GM23248 (cell line): ENCODE measurements at places on chromosomes 5 and 9.

DNA sequence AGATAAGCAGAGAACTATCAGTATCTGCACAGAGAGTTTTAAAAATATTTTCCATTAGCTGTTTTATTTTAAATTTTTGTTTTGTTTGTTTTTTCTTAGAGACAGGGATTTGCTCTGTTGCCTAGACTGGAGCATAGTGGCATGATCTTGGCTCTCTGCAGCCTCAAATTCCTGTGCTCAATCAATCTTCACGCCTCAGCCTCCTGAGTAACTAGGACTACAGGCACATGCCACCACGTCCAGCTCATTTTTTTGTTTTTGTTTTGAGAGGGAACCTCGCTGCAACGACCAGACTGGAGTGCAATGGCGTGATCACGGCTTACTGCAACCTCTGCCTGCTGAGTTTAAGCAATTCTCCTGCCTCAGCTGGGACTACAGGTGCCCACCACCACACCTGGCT is 138.2 kb upstream of the LPAR1 start:
- DNase-seq, result no peak

DNA sequence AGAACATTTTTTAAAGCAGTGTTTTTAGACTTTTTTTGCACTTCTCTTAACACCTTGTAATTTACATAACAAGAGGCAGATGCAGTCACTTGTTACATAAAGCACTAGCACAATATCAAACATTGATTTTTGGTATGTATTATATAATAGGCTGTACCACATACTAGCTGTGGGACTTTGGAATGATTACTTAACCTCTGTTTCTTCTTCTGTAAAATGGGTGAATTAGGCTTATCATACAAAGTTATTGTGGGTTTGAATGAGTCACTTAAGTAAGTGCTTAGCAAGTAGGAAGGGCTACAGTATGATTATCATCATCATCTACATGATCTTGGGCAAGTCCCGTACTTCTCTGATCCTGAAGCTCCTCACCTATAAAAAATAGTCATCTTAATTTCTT is 2.1 kb downstream of the FAM81B start:
- DNase-seq, result no peak

- DNase-seq, result no peak
These were observed 124.9 kb downstream of the SPOCK1 start for GRCh38 chr5:137374110-137374714.

DNA sequence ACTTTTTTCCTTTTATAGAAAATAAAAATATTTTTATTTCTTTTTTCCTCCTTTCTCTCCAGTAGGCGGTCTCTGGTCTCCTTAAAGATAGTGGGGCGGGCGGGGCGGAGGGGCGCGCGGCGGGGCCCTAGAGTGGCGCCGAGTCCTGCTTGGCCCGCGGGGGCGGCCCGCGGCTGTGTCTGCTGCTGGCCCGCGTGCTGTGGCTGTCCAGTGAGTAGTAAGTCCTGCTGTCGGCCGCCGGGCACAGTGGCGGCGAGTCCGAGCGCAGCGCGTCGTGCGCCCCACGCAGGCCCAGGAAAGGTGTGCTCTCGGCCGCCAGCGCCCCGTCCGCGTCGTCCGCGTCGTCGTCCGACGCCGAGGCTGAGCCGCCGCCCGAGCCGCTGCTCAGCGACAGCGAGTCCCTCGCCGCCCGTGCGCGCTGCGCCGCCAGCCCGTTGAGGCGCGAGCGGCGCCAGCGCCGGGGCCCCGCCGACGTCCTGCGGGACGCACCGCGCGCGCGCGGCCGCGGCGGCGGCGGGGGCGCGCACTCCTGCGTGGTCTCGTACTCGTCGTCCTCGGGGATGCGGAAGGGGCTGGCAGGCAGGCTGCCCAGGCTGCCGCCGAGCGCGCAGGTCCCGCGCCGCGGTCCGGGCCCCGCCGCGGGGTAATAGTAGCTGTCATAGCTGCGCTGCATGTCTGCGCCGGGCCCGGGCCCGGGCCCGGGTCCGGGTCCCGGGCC is 52.3 kb downstream of the PSD2 start:
- DNase-seq, result peak; percentile 68

- no peak for DNase-seq
These were observed 16.1 kb downstream of the SLC45A2 start for GRCh38 chr5:33968211-33969005.

DNA sequence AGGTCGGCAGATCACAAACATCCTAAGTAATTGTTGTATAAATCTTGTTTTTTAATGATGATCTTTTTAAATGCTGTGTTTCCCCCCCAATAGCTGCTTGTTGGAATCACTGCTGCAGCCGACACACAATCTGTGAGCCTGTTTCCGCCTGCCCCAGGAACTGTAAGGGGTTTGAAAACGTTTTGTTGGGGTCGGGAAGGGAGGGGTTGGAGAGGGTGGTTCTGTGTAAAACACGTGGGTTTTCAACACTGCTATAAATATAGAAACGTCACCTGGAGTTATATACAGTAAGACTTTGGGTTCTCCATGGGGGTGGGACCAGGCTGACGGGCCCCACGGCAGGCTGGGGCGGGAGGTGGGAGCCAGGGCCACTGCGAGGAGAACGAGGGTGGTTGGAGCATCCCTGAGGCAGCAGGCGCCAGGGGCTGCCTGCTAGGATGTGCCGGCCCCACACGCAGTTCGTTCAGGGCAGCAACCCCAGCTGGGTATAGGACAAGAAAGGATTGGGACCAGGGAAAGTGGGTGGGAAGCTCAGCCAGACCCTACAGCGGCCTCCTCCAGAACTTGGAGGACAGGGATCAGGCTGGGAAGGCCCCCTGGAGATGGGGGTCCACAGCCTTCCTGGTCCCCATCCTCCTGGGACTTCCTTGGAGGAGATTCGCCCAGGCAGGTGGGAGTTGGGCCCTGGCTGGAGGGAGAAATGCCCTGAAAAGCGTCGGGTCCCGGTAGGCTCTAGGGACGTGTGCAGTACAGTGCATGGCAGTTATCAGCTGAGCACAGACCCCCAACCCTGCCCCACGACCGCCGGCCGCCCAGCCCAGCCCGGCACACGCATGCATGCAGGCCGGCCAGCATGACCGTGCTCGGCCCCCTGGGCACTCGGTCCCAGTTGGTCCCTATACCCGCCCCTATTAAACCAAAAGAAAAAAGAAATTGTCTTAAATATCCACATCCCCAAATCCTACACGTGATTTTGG is 9.7 kb downstream of the RNF44 start:
- DNase-seq, result no peak

- DNase-seq, result no peak
These were observed 1.2 kb downstream of the RNF224 start for GRCh38 chr9:137228506-137228967.

DNA sequence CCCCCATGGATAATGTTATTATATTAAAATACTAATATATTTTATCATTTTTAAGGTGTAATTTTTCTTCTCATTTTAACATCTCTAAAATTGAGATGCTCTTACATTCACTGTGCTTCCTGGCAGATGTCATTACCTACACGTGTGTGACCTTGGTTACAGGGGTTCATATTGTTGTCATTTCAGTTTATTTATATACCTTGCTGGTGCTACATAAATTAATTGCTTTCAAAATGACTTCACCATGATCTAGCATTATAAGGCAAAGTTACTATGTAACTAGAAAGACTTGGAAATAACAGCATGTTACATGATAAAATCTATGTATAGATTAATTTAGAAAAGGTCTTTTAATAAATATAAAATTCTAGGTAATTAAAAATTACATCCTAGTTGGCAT is 60.9 kb downstream of the ARHGEF28 start:
- no peak for DNase-seq

GRCh38 chr5:5460311-5460710 is 37.8 kb downstream of the ICE1 start:
- DNase-seq, result peak; percentile 26

DNA sequence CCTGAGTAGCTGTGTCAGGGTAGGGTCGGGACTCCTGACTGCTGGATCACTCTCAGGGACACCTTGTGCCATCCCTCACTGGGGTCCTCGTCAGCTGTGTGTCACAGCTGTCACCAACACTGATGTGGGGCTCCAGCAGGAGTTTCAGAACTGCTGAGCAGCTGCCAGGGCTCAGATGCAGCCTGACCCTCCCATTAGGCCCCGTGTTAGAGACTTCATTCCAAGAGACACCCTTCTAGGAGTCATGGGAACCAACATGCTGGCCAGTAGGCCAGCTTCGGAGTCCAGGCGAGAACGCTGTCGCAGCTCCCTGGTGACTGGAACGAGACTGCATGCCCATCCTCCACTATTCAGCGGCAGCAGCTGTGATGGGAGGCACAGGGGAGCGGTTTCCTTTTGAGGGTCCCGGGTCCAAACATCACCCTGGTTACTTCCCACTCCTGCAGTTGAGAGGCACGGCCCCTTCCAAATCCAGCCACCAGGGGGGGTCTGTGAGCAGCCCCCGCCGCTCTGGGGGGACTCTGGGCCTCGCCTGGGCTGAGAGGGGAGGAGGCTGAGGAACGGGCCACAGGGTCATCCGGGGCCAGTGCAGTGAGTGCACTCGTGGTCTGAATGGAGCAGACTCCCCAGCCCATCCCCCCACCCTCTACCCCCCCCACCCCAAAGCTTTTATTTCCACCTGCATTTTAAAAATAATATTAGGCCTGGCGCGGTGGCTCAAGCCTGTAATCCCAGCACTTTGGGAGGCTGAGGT is 12.6 kb upstream of the TCF7 start:
- peak; percentile 59 for DNase-seq

DNA sequence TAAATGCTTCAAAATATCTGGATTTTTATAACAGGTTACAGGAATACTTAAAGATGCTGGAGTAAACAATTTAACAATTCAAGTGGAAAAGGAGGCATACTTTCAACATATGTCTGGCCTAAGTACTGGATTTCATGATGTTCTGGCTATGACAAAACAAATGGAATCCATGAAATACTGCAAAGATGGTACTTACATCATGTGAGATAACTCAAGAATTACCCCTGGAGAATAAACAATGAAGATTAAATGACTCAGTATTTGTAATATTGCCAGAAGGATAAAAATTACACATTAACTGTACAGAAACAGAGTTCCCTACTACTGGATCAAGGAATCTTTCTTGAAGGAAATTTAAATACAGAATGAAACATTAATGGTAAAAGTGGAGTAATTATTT is 35.6 kb downstream of the SLC30A5 start:
- DNase-seq, result peak; percentile 80

GRCh38 chr5:168260353-168261226 is 30.9 kb upstream of the WWC1 start:
- DNase-seq, result no peak

- DNase-seq, result no peak
These were observed 125.4 kb upstream of the SPDL1 start for GRCh38 chr5:169458221-169458620.

DNA sequence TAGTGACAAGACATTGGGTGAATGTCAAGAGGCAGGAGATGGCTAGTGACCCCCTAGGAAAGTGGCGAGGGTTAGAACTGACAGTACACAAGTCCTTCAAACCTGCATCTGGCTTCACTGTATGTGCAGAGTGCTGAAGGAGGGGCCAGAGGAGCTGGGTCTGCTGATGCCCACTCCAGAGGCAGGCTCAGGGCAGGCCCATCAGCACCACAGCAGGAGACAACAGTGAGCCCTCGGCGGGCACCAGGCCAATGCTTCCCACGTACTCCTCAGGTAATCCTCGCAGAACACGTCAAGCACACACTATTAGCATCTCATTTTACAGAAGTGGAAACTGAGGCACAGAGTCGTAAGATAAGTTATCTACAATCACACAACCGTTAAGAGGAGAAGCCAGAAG is 76.1 kb upstream of the SH3PXD2B start:
- DNase-seq, result no peak

DNA sequence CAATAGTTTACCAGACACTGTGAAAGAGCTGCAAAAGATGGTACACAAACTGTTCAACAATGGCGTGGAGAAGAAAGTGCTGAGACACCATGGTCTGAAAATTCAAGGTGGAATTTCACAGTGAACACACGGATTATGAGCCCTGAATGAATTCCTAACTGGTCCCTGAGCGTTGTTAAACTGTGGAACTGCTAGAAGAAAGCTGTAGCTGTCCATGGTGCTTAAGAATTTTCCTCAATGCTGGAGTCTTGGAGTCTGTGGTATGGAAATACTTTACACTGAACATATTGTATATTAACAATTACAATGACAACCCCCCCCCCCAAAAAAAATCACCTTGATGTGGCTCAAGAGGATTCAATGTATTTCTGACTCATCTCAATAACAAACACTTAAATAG is 68.5 kb downstream of the SLC24A2 start:
- DNase-seq, result peak; percentile 50

GRCh38 chr5:160398806-160399205 is 1.0 kb downstream of the FAM200C start:
- peak; percentile 57 for DNase-seq
